Effector memory CD8-positive, alpha-beta T cell (primary cell): ENCODE measurements at places on chromosomes 5 and 9.

DNA sequence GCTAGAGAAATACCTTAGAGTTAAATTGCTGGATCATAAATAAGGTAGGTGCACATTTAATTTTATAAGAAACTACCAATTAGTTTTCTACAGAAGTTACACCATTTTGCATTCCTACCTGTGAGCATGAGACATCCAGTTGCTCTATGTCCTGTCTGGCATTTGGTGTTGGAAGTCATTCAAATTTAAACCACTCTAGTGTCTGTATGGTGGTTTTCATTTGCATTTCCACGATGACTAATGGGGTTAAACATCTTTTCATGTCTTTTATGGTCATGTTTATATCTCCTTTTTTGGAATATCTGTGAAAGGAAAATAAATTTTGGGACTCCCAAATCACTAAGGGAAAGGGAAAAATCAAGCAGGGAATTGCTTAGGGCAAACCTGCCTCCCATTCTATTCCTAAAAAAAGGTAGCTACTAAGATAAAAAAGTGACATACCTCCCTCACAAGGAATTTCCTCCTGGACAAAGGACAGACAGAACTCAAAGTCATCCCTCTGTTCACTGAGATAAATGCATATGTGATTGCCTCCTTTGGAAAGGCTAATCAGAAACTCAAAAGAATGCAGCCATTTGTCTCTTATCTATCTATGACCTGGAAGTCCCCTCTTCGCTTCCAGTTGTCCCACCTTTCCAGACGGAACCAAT lies 31.6 kb upstream of the ADCY2 start:
- DNase-seq = no peak

DNA sequence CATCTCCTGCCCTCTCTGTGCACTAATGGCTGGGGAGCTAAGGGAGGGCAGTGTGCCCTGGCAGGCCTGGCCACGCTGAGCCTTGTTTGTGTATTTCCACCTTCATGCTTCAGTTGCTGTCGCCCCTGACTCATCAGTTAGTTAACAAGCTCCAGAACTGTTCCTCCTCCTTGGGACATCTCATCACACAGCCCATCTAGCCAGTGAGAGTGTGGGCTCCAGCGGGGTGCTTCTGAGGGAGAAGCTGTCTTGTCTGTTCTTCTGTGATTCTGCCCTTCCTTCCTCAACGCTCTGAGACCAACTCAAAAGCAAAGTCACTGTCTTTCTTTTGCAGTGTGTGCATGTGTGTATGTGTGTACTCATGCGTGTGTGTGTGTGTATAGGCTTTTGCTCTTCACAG lies 58.3 kb upstream of the CPEB4 start:
- no peak for DNase-seq

DNA sequence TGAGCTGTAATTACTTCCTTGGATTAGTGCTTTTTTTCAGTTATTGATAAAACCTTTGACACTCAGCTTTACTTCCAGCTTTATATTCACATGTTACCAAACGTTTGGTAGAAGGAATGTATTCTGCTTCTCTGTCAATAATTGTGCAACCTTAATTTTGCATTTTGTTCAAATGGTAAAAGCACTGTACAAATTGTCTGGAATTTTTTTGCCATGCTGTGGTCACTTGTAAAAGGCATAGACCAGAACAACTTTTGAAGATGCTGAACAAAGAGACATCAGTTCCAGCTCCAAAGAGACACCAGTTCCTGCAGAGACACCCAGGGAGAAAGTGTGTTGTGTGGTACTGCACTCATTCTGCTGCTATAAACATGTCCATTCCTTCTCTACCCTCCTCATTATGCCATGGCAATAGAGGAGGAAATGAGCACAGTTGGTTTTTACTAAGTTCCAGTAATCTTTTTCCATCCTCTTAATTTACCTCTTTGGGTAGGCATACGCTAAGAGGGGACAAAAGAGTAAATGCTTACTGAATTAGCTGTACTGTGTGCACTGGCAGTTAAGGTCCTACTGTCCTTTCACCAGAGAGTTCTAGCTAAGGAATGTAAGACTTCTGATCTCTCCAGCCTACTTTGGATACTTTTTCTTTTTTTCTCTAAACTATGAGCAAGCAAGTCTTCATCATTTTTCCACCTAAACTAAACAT lies 387.4 kb downstream of the FGF10 start:
- DNase-seq = no peak

GRCh38 chr9:106883030-106883429 lies 20.1 kb downstream of the ZNF462 start:
- DNase-seq = no peak

DNA sequence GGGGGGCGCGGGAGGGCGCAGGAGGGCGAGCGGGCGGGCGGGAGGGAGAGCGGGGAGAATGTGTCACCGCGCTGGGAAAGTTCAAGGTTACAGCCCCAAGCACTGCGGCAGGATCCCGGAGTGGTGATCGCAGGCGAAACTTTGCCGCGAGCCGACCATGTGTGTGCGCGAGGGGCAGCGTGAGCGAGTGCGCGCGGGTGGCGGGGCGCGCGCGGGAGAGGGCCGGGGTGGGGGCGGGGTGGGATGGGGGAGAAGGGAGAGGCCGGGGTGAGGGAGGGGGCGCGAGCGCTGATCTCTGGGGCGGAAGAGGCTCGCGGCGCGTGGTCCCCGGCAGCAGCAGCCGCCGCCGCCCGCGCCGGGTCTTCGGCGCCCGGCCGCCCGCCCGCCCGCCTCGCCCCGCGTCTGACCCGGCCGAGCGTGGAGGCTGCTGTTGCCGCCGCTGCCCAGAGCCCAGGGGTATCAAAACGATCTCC lies at the start of gene NFIB:
Gene NFIB, minus strand, starts transcription at position 191 of the 473 bp plus-strand sequence. CDS start 630 bp downstream, outside the sequence.
- no peak for DNase-seq

- DNase-seq = no peak
Observed at GRCh38 chr5:90866333-90866732, 307.7 kb downstream of the ADGRV1 start.

GRCh38 chr9:78144008-78144381 lies 91.9 kb upstream of the CEP78 start:
- no peak for DNase-seq

DNA sequence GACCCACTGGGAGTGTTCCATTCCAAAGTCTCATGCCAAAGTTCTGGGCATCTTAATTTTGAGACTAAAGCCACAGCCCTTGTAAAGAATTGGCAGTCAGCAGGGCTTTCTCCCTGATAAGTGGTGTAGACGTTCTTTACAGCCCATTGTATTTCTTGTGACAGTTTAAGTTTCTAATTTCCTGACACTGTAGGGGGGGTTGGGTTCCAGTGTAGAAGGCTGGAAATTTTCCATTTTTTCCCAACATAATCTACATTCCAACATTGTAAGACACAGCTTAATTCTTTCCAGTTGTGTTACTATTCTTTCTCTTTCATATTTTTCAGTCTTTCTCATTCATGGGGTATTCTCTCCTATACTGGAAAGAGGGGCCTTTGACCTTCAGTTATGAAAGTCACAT lies 121.1 kb downstream of the FBXL7 start:
- DNase-seq = no peak

DNA sequence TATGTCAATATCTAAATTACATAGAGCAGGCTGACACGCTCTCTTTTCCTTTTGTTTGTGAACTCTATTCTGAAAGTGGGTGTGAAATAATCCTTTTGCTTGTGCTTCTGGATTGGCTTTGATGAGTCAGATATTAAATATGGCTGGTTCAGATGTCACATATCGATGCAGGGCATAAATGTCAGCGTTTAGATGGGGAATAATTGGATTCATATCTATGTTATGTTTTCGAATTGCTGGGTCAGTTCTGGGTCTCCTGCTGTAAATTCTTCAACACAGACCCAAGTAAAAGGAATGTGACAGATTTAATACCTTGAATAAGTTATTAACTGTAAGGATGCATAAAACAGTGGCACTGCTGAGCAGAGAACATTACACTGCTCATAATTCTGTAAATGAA lies 118.7 kb upstream of the SNX2 start:
- no peak for DNase-seq

GRCh38 chr9:107142896-107143603 lies 140.0 kb upstream of the RAD23B start:
- no peak for DNase-seq

- no peak for DNase-seq
Observed at GRCh38 chr9:108197899-108198298, 657.9 kb downstream of the ACTL7B start.

GRCh38 chr5:36712706-36713105 lies 106.3 kb downstream of the SLC1A3 start:
- DNase-seq = no peak

- no peak for DNase-seq
Observed at GRCh38 chr5:149459891-149460290, 80.8 kb upstream of the IL17B start.
